Fibroblast of skin of left quadriceps (primary cell): ENCODE measurements at places on chromosomes 5 and 9.

DNA sequence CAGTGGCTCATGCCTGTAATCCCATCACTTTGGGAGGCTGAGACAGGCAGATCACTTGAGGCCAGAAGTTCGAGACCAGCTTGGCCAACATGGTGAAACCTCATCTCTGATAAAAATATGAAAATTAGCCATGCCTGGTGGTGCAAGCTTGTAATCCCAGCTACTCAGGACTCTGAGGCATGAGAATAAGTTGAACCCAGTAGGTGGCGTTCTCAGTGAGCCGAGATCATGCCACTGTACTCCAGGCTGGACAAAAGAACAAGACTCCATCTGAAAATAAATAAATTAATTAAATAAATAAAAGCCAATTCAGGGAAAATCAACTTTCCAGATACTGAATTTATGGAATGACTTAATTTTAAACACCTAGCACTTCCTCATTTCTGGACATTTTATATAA lies 1722.1 kb downstream of the MAT2B start:
- DNase-seq = no peak

DNA sequence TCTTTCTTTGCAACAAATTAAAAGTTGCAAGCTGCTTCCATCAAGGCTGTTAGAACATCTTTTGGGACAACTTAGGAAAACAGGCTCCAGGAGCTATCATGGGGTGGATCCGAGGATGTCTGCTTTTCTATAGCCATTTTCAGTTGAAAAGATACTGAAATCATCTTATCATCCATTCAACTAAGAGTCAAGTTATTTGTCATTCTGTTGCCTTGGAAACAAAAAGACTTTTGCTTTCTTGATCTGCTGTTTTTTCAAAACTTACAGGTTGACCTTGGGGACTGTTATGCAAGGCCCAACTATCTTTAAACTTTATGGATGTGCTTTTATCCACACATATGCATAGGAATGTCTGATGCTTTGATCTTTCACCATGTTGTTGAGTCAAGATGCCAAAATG lies 545.3 kb upstream of the DAP start:
- DNase-seq = no peak

DNA sequence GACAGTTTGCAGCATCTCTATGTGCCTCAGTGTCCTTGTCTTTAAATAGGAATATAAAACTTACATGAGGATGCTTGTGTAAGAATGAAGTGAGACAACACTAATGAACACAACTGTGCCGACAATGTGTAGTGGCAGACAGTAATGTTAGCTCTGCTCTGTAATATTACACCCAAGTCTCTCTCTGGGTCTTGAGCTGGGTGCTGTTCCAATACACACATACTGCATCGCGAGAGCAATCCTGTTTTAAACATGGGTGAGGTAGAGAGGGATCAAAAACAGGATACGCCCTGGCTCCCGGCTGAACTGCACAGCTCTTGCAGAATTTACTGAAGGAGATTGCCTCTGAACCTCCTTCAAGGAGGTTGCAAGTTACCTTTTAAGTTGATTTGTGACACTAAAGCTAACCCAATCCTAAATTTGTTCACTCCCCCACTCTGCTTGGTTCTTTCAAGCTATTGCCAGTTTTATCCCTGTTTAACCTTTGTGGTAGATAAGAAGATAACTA lies 155.2 kb upstream of the ISL1 start:
- DNase-seq = no peak

- no peak for DNase-seq
Measured at GRCh38 chr5:142186857-142187594, 78.4 kb downstream of the NDFIP1 start.

- DNase-seq = peak; percentile 92
Measured at GRCh38 chr5:120304663-120305062, 159.4 kb upstream of the PRR16 start.

GRCh38 chr9:30575691-30576090 lies 1808.8 kb upstream of the ACO1 start:
- DNase-seq = no peak

GRCh38 chr5:72598401-72599064 lies 91.3 kb upstream of the ZNF366 start:
- DNase-seq = peak; percentile 52

DNA sequence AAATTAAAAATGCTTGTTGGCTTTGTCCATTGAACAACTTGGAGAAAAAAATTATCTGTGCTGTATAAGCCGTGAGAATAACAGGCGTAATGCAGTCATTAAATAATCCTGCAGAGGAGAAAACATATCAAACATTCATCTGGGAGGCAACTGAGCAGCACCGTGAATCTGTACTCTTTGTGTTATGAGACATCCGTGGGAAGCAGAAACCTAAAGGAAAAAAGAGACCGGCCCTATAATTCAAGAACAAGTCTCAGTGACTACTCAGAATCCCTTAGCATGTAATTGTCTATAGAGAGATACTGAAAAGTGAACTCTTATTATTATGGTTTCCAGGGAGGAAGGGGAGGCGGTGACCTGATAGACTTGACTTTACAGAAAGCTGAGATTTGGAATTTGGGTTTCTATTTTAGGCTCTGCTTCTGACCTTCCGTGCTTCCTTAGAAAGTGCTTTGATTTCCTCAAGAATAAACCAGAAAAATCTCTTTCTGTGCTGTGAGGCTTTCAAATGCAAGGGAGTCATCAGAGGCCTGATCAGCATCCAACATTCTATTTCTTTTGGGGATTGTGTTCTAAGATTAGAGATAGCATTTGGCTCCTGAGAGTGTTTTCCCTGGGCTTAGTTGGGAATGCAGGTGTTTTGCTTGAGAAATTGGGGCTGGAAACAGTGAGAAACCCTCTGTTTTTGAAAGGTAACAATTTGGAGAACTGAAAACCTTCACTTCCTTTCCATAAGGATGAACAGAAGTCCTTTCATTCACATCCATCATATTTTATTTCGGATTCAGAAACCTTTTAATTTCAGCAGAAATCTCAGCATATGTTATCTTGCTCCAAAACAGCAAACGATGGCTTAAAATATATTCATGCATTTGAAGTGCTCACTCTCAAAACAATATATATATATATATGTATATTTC lies 296.7 kb downstream of the CSNK1G3 start:
- no peak for DNase-seq

DNA sequence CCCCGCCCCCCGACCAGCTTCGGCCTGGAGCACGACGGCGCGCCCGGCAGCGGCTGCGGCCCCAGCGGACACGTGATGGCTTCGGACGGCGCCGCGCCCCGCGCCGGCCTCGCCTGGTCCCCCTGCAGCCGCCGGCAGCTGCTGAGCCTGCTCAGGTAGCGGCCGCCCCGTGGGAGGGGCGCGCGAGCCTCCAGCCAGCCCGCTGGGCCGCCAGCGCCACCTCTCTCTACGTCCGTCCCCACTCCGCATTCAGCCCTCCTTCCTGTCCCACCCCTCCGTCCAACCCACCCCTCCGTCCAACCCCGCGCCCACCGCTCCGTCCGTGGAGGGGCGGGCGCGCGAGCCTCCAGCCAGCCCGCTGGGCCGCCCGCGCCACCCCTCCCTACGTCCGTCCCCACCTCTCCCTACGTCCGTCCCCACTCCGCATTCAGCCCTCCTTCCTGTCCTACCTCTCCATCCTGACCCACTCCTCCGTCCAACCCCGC lies 6.5 kb downstream of the ADAMTS13 start:
- DNase-seq = no peak

GRCh38 chr5:114387433-114387832 lies 25.6 kb downstream of the KCNN2 start:
- no peak for DNase-seq

GRCh38 chr5:17398431-17398830 lies 99.6 kb upstream of the TAF11L2 start:
- peak; percentile 94 for DNase-seq

DNA sequence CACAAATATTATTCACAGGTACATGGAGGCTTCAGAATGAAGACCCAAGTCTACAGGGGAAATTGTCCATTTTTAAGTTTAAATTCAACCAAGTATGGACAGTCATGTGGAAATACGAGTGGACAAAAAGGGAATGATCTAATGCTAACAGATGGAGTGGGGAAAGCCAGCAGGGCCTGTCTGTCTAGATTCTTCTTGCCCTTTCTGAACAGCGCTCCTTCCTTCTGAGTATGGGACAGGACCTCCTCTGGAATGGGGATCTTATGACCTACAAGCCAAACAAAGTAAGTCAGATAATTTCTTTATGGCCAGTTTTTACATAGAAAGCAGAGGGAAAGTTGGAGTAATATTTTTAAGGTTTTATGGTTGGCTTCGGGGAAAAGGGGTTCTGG lies 119.8 kb upstream of the NEK6 start:
- DNase-seq = no peak

DNA sequence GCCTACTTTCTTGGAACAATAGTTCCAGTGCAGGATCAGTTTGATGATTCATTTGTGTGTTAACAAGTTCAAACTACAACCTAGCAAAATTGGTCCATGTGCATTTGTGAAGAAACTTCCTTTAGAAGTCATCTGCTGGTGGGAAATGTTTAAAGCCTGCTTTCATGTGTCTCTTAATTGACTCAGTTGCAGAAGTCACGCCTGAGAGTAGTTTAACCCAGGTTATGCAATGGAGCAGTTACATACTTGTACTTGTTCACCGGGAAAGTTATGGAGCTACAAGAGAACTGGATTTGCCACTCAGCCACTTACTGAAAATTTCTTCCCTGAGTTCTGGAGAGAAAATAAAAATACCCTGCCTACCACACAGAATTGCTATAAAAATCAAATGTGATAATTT lies 1397.8 kb downstream of the PTPRD start:
- DNase-seq = no peak

- DNase-seq = no peak
Measured at GRCh38 chr9:2923766-2924379, 80.0 kb upstream of the PUM3 start.

- DNase-seq = no peak
Measured at GRCh38 chr5:151597749-151598148, 6.6 kb upstream of the FAT2 start.

- DNase-seq = no peak
Measured at GRCh38 chr9:116647515-116647809, 39.6 kb upstream of the TRIM32 start.

DNA sequence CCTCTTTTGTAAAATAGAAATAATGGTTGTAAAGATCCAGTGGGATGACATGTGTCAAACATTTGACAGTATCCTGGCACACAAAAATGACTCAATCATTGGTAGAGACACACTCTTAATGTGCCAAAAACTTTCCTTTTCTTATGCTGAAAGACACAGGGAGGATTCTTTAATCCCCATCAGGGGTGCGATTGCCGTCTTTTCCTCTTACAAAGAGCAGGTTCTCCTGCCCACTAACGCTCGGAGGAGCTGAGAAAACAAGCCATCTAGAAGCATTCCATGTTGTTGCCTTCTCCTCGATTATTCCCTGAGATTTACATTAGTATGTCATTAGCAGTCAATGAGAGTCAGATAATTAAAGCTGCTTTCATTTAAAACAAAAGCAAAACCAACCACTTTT lies 342.6 kb upstream of the CCNH start:
- DNase-seq = no peak

DNA sequence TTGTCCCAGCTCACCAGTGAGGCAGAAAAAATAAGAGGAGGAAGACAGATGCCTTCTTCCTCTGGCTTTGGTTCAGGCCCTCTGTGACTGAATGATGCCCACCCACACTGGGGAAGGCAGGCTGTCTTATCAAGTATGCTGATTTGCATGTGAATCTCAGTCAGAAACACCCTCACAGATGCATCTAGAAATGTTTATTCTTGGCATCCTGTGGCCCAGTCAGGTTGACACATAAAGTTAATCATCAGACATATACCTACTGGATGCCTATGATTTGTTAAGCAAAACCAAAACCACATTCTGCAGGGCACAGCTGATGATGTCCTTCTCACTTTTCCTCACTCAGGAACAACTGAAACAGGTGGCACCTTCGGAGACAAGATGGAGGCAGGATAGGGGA lies 243.4 kb upstream of the KCNN2 start:
- DNase-seq = no peak

- DNase-seq = peak; percentile 91
Measured at GRCh38 chr5:137310051-137310730, 188.9 kb downstream of the SPOCK1 start.

GRCh38 chr5:59007460-59008063 lies 424.7 kb downstream of the RAB3C start:
- no peak for DNase-seq

DNA sequence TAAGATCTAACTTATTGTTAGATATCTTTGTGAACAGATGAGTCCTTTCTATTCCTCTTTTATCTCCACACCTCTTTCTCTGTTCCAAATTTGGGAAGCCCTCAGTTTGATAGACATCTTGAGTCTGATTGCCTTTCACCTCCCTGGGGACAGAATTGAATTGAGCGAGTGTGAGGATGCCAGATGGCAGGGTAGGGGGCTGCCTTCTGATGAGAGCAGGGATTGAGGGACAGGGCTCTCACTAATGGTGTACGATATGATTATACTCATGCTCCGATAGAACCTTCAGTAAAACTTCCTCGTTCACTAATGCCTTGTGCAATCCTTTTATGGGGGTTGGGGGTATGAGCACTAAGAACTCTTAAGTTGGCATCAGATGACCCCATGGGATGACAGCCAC lies 172.1 kb upstream of the DAP start:
- DNase-seq = no peak

DNA sequence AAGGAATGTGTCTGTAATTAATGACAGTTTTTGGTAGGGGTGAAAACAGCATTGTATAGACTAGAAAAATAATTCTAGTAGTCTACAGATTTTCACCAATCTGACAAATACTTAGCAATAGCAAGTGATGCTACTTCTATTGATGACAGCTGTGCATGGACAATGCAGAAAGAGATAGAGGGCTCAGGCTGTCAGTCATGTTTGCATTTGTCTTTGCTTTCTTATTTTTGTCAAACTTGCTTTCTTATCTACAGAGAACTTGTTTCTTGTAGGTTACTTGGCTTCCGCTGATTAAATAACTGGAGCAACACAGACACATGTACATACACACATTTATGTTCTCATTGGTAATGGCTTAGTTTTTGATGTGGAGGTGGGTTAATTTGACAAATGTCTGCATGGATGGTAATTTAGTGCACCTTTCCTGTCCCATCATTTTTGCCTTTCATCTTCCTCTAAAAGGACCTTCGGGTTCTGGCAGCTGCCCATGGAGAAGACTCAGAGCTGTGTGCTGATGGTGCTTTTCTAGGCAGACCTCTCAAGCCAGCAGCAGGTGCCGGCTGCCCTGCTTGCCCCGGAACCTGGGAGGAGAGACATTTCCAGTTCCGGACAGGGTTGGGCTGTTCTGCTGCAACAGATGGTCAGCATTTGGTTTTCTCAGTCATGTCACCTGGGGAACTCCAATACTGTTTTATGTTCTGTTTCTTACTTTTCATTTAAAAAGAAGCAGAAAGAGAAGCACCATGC lies 28.8 kb downstream of the CAMK4 start:
- DNase-seq = no peak

DNA sequence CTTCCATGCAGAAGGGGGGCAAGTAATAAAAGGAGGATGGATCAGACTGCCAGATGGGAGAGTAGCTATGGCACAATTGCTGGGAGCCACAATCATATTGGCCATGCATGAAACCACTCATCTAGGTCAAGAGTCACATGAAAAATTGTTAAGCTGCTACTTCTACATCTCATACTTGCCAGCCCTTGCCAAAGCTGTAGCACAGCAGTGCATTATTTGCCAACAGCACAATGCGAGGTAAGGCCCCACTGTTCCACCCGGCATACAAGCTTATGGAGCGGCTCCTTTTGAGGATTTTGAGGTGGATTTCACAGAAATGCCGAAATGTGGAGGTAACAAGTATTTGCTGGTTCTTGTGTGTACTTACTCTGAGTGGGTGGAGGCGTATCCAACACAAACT lies 109.9 kb upstream of the EPB41L4A start:
- DNase-seq = no peak

GRCh38 chr9:137492464-137493363 lies 33.6 kb upstream of the NSMF start:
- DNase-seq = no peak

GRCh38 chr5:149018909-149019443 lies 43.9 kb downstream of the SH3TC2 start:
- DNase-seq = peak; percentile 94
